Psoas muscle (tissue), 8 donors: ENCODE measurements at places on chromosomes 12 and 14. TPM values are rescaled to one million over a fixed set of nuclear protein-coding genes. Genes with fewer than 3 reads are reported as not detected.

GRCh38 chr14:30214014-30214413, 286.4 kb upstream of the PRKD1 start:
- no peak for DNase-seq

DNA sequence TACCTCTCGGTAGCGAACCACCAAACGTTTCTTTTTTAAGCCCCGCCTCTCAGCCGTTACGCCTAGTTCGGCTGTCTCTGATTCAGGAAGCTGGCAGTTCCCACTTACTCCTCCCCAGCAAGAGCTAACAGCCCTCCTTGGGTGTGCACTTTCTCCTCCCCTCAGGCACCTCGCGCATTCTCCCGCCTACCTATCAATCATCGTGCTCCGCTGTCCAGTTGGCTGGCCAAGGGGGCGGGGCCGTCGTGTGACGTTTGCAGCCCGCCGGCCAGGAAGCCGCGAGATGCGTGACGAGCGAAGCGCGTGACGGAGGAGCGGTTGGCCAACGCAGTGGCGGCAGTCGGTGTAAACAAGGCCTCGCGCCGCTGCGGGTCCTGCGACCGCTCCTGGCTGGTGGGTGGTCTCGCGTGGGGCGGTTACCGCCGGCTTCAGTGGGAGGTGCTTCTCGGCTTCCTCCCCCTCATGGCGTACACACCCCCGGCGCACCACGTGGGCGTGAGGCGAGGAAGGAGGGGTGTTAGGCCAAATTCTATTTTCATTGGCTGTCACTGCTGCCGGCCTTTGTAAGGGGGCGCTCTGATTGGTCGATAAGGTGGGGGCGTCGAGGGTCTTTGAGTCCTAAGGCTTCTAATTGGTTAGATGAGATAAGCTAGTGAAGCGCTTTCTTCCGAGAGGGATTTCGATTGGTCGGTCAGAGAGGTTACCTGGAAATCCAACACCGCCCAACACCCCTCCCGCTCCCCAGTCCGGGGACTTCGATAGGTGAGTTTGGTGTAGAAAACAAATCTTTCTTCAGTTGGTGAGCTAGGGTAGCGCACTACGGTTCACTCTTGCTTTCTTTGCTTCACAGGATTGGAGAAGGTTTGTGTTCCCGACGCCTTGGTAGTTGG, at the start of the genes DCAF11 and NRL:
Gene DCAF11 (plus strand): TSS at position 246 of the 890 bp plus-strand sequence. CDS start 818 bp downstream, outside the sequence.
Gene NRL (minus strand): TSS at position 418 of the 890 bp plus-strand sequence. CDS start 32,101 bp downstream, outside the sequence.
- peak; percentile 98 for DNase-seq

Gene DNAI7
- 0.74 TPM for total RNA-seq

Gene ASCL1
- total RNA-seq: not detected
